Osteocyte (in vitro differentiated cells): ENCODE measurements at places on chromosomes 5 and 9. TPM values are rescaled to one million over a fixed set of nuclear protein-coding genes. Genes with fewer than 3 reads are reported as not detected.

The KCNV2 gene
- total RNA-seq, result not detected in 2 replicates

- DNase-seq, result no peak
- H3K4me3 ChIP-seq, result no peak overlapping the region
- no peaks in the 10 kb centered on the region for H3K36me3 ChIP-seq
- H3K4me1 ChIP-seq, result no peaks in the 10 kb centered on the region
- H3K27ac ChIP-seq, result no peak overlapping the region
Observed at GRCh38 chr5:1175015-1175414, 26.4 kb upstream of the SLC6A19 start.

GRCh38 chr5:7753596-7753995, 97.3 kb downstream of the CFAP90 start:
- H3K27me3 ChIP-seq, result peaks cover 40% of the 10 kb centered on the region
- DNase-seq, result no peak
- H3K4me3 ChIP-seq, result no peak overlapping the region
- H3K27ac ChIP-seq, result no peak overlapping the region
- H3K36me3 ChIP-seq, result no peaks in the 10 kb centered on the region
- no peaks in the 10 kb centered on the region for H3K4me1 ChIP-seq

GRCh38 chr9:118529624-118530214, 825.5 kb downstream of the TLR4 start:
- DNase-seq, result no peak
- peaks cover 31% of the 10 kb centered on the region for H3K4me1 ChIP-seq
- no peaks in the 10 kb centered on the region for H3K27me3 ChIP-seq
- no peak overlapping the region for H3K4me3 ChIP-seq
- H3K36me3 ChIP-seq, result no peaks in the 10 kb centered on the region
- peak overlapping the region; percentile 9 for H3K27ac ChIP-seq

GRCh38 chr5:179344431-179345182, 654 bp downstream of the ADAMTS2 start:
- peaks cover 44% of the 10 kb centered on the region for H3K27me3 ChIP-seq
- no peak overlapping the region for H3K27ac ChIP-seq
- peaks cover 8% of the 10 kb centered on the region for H3K4me1 ChIP-seq
- H3K36me3 ChIP-seq, result no peaks in the 10 kb centered on the region
- H3K4me3 ChIP-seq, result peak overlapping the region; percentile 48

DNA sequence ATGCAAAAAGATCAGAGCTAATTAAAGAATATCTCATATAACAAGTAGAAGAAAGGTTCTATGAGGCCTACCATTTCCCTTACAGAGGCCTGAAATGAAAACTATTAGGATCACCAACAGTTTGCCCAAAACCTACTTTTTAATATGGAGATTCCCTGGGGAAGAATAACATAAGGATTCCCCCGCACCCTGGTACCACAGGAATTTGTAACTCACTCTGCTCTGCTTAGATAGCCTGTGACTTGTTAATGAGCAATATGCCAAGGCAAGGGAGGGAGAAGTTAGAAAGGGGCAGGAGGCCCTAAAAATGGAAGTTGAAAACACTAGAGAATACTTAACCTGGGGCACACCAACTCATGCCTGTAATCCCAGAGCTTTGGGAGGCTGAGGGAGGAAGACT, 107.0 kb downstream of the CDH6 start:
- H3K27me3 ChIP-seq, result no peaks in the 10 kb centered on the region
- no peak for DNase-seq
- H3K36me3 ChIP-seq, result peaks cover 88% of the 10 kb centered on the region
- H3K4me1 ChIP-seq, result peaks cover 10% of the 10 kb centered on the region

DNA sequence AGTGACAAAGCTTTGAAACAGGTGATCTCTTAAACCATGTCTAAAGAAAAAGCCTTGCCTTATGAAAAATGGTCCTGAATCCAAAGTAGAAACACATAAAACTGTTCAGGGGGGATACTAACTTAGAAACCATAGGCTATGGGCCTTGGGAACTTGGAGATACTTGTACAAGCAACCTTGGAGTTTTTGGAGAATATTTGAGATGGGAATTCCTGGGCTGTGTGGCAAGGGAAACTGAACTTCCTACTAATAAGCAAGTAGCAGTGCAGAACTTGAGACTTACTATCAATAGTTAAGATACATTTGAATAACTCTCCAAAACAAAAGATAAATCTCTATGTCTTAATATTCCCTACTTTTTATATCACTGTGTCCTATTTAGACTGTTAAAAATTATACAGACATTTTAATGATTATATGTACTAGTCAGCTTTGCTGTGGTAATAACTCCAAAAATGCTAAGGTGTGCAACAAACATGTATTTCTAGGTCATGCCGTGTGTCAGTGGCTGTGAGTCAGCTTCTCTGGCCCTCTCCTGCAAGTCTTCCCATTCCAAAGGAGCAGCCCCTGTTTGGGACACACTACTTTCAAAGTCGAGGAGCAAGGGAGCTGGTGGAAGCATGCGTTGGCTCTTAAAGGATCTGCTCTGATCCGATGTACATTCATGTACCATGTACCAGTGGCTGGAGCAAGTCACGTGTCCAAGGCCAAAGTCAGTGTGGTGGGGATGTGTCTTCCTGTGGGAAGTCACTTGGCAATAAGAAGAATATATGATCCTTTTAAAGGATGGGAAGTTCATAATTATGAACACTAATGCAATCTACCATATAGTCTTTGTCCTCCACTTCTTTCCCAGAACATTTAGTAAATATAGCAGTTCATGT, 39.6 kb downstream of the SNX30 start:
- DNase-seq, result no peak
- H3K27ac ChIP-seq, result no peak overlapping the region
- no peaks in the 10 kb centered on the region for H3K27me3 ChIP-seq
- no peak overlapping the region for H3K4me3 ChIP-seq
- H3K4me1 ChIP-seq, result peaks cover 10% of the 10 kb centered on the region

- no peak for DNase-seq
- no peaks in the 10 kb centered on the region for H3K4me1 ChIP-seq
- H3K27ac ChIP-seq, result no peak overlapping the region
Observed at GRCh38 chr5:164651546-164652275, 1146.3 kb downstream of the MAT2B start.
